HT1080 (cell line): ENCODE measurements at places on chromosomes 13 and 19.
A peak's percentile ranks its signal among the peaks of the same experiment; 100 is the strongest.

DNA sequence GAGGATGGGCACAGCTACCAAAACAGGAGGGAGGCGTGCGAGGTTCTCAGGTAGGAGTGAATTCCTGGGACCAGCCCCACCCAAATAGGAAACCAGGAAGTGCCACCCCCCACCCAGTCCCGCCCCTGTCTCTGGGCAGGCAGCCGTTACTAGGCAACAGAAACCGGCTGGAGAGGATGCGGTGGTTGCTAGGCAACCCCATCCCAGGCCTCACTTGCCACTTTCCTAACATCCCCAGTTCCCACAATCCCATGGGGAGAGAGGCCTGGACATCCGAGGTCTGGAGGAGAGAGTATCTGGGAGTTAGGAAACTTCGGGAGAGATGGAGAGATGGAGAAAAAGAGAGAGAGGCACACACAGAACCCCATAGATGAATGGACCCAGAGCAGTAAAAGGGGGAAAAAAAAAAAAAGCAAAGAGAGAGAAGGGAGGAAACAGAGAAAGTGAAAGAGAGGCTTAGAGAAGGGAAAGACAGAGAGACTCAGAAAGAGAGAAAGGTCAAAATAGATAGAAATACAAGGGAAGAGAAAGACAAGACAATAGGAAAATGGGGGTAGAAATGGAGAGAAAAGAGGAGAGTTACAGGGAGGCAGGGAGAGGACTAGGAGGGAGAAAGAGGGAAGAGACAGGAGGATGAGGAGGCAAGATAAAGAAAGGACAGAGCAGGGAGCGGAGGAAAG is 3.8 kb downstream of the GRIK5 start:
- peak; percentile 55 for DNase-seq

DNA sequence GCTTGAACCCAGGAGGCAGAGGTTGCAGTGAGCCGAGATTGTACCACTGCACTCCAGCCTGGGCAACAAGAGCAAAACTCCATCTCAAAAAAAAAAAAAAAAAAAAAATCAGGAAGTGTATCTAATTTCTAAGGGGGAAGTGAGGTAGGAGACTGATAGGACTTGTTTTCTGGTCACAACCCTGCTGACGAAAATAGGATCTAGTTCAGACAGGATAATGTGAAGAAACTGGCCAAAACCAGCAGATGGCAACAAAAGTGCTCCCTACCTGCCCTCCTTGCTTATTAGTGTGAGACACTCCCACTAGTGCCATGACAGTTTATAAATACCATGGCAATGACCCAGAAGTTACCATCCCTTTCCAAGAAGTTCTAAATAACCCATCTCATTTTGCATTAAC is 36.0 kb upstream of the KPNA3 start:
- no peak for DNase-seq

DNA sequence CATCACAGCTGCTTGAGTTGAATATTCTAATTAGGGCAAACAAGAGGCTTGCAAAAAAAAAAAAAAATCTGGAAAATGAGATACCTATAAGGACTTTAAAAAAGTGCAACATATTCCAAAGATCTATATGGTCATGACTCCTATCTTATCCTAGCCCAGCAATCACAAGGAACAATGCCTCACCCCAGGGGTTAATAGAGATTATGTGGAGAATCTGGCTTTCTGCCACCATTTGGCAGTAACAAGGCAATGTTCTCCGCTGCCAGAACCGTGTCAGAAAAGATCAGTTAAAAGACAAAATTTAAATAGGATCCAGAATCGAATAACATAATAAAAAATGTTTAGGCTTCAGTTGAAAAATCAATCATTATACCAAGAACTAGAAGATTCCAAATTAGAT is 1643.2 kb upstream of the PRR20A start:
- no peak for DNase-seq

DNA sequence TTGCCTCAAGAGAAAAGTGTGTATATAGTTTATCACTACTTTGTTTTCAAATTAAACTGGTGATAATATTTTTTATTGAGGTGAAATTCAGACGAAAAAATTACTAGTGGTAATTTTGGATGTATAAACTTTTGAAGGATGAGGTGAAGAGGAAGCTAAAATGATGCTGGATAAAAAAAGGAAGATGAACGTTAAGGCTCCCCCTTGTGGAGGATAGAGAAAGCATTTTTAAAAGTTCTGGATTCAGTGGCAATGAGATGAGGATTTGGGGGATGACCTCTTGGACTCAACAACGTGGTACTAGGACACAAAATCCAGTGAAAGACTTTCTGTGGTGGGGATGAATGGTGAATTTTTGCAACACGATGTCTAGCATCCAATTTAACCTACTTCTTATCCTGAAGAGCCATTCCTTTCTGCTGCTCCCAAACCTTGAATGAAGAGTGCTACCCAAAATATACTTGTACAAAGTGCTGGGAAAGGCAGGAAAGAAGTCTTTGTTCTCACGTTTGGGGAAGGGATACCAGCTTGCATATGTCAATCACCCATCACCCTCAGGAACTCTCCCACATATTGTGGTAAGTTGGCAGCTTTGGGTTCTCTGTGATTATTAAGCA is 7.3 kb upstream of the SIGLEC5 start:
- DNase-seq, result peak; percentile 14

- no peak for DNase-seq
Measured at GRCh38 chr13:47672245-47673008, 328.6 kb downstream of the SUCLA2 start.

DNA sequence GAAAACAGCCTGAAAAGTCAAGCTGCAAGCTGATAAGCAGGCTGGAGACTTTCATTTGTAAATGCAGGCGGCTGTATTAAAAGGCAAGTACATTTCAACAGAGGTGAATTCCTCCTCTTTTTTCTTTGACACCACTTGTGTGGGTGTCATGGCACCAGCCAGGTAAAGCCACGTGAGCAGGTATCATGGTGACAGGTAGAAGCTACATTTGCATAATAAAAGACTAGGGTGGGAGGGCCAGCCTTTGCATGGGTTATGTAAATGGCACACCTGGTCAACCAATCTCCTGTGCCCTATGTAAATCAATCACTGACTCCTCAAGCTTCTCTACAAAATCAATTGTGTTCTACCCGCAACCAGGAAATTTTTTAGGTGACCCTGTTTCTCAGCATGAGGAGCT is 68.2 kb downstream of the ZNF100 start:
- no peak for DNase-seq

DNA sequence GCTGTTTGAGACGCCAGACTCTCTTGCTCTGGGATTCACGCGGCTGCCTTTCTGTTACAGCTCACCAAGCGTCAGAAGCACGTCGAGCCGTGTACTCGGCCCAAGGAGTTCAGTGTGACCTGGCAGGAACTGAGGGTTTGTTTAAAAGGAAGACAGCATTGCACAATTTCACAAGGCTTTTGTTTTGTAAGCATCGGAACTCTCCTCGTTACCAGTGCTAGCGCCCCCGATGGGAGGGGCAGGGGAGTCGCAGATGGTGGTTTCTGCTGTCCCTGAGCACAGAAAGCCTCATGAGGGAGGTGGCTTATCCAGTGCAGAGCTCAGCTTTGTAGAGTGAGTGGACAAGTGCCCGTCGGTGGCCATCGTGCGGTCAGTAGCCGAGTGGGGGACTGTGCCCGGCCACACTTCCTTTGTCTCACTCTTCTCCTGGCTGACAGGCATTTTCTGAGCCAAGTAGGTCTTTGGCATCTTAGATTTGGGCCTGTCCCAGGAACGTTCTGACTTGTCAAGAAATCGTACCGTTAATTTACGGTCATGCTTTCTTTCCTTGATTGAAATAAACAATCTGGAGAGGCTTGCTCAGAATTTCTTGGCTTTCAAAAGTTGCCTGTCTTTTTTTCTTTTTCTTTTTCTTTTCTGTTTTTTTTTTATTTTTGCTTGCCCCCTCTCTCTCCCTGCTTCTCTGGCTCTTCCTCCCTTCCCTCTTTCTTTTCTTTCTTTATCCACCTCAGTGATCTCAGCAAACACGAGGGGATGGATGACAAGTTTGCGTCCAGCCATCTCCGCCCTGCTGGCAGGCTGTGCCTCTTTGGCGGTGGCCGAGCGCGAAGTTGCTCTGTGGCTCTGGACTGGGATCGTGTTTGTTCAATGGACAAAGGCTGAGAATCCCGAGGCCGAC is 7.7 kb downstream of the KDM4B start:
- DNase-seq, result no peak

- DNase-seq, result no peak
Measured at GRCh38 chr13:98416408-98416807, 160.5 kb downstream of the STK24 start.

DNA sequence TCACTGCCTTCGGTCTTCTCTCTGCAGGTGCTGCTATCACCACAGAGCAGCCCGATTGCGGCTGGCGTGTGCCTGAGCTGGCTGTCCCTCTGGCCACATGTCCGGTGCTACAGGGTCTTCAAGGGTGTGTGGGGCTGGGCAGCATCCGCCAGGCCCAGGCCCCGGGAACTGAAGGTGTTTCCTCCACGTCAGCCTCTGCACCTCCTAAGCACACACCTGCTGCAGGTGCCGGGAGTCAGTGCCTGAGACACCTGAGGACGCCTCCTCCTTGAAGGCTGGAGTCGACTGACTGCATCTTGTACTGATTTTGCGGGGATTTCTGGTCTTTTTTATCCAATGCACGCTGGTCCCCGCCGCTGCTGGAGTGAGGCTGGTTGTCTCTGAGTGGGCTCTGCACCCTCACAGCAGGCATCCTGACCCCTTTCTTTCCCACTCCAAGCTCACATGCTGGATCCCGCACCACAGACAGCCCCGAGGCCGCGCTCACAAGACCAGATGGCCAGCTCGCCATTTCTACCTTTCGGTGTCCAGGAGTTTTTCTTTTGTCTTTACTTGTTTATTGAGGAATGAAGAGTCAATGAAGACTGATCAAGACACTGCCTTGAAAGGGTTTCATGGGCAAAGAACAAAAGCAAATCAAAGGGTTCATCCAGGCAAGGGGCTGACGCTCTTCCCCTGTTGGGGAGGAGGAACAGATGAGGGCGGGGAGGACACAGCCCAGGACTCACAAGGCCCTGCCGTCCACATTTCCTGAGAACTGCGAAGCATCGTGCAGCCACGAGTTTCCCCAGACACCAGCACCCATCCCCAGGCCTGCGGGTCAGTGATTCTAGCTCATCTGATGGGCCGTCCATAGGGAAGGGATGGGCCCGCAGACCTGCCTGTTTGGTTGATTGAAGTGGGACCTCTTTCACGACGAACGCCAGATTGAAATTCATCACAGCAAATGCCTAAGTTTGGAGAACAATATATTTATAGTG is 203.8 kb upstream of the SOX1 start:
- no peak for DNase-seq

GRCh38 chr19:45443462-45444317 is 20.0 kb upstream of the ERCC1 start:
- peak; percentile 84 for DNase-seq

- peak; percentile 70 for DNase-seq
Measured at GRCh38 chr19:1025960-1026782, at the start of gene CNN2. TSS of gene CNN2 (plus strand) at chr19:1026608. CDS start at chr19:1026662, 54 bp downstream.

GRCh38 chr13:40211586-40211968 is 454.9 kb downstream of the FOXO1 start:
- peak; percentile 13 for DNase-seq

DNA sequence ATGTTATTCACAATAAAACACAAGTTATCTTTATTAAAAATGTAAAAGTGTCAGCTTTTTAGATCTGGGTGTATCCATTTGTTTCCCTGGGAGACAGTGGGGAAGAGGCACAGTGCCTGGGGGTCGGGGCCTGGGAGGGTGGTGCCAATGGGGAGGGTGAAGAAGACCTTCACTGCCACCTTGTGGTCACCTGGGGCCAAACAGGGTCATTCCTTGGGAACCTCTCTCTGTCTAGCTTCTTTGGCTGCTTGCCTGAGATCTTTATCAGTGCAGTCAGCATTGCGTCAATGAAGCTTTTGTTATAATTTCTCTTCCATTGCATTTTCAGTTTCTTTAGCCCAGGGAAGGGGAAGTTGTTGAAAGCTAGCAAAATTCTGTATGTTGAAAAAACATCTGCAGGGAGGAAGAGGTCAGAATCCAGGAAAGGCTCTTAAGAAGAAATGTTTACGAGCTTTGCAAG is 39.1 kb downstream of the PCDH8 start:
- DNase-seq, result peak; percentile 93

- no peak for DNase-seq
Measured at GRCh38 chr19:38528213-38528755, 89.5 kb downstream of the MAP4K1 start.

DNA sequence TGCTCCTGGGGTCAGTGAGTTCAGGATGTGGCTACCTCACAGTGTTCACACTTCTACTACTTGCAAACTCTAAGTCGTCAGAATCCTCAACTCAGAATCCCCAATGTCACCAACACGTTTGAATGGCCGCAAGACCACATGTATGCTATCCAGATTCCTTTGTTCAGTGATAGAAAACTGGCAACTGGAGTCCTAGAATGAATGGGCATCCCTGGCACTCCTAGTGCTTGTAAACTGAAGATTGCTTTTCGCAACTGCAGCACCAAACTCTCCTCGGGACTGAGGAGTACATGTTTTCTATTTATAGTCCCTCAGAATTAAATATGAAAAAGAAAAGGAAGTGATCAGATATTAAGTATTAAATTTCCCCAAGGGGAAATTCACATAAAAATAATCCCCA is 4.9 kb downstream of the SMAD9 start:
- DNase-seq, result no peak

DNA sequence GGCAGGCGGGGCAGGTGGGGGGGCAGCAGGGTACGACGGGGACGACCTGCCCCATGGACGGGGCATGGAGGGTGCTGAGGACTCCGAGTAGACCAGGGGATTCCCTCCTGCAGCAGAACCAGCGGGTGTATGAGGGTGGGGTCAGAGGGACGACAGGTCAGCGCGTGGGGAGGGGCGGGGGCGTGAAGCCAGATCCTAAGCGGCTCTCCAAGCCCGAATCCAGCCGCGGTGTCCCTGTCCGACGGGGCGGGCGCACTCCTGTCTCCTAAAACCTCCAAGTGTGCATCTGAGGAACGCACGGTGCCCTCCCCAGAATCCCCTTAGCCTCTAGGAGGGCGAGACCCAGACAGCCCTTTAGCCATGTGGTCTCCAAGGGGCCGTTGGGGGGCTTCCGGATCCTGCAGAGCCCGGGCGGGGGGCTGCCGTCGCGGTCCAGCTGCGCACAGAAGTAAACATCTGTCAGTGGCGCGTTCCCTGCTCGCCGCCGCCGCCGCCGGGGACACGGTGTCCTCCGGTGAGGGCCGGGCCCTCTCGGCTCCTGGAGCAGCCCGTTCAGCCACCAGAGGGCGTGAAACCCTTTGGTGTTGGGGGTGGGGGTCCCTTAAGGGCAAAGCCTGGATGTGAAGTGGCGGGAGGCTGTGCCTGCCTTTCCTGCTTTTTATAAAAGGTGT is 730 bp downstream of the NRTN start:
- DNase-seq, result no peak

DNA sequence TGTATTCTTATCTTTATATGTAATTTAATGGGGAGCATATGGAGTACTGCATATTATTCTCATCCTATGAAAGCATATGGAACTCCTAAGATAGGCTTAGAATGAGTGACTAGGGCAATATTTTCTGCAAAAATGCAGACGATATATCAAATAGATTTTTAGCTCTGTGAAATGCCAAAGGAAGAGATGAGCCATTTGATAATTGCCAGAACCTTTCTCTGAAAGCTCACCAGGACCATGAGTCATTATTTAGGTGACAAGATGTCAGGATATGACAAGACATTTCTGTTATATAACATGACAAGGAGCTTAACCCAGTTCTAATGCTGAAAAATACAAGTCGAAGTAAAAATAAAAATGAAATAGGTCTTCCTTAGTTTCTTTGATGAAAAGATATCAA is 145.0 kb downstream of the SLITRK6 start:
- DNase-seq, result peak; percentile 36

GRCh38 chr19:46394402-46394797 is 19.0 kb downstream of the CCDC8 start:
- DNase-seq, result no peak

GRCh38 chr13:106133025-106133424 is 402.4 kb downstream of the EFNB2 start:
- peak; percentile 76 for DNase-seq
